ENCODE measurements at places on chromosomes 16 and 17.

DNA sequence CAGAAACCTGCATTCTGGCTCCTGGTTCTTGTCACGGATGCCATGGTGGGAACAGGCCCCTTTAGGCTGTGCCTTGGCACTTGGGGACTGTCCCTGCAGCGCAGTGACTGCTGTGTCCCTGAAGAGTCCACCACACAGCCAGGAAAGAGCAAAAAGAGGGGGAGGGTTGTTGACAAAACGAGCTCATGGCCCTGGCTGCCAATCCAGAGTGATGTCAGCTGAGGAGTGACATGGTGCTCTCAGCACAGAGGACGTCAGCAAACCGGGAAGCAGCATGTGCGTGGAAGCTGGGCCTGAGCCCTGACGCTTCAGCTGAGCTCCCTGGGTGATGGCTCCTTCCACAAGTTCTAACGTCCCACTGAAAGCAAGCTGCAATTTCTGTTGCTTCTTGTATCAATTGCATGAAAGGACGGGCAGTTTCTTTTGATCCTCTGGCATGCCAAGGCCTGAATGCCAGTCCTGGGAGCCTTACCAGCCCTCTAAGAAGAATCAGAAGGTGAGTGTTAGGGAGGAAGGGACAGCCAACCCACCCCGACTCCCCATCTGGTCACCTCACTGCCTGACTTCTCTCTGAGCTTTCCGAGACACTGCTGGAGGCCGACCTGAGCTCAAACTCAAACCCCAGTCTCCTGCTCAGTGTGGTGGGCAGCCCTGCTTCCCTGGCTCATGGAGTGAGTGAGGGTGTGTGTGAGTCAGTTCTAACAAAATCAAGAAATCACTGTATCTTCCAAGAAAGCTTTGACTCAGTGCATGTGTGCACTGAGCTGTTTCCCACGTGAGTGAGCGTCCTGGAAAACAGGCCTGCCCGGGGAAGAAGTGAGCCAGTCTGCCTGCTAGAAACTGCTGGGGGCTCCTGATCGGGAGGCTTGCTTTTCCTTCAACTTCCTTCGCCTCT lies 14.7 kb upstream of the WNT3 start:
- no peak for DNase-seq

DNA sequence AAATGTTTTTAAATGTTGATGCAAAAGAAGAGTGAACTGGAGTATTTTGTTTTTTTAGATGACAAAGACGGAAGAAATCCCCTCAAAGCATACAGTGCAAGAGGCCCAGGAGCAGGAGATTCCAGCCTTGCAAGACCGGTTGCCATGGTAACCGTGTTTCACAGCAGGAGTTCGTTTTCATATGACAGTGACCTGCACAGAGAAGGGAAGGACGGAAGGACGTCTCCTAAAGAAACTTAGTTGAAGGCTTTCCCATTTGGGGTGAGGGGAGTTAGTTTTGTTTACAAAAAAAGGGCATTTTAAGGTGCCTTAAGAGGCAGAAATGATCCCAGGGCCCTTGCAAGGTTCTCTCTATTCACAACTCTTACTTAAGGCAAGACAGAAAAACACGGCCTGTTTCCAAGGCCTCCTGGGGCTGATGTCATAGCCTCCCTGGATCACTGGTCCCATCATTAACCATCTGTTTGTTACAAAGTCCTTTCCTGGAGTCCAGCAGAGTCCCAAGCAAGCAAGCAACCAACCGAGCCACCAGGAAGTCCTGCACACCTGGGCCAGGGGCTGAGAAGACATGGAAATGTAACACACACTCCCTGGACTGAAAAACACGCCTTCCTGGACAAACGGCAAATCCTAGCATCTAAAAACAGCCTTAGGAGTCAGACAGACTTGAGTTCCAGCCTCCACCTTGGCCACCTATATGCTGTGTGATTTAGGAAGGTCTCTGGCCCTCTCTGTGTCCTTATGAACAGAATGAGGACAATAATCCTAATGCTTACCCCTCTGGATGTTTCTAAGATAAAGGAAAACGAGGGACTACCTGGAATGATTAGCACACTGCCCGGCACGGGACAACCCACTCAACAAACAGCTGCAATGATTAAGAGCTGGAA lies 30.3 kb upstream of the RPH3AL start:
- DNase-seq: no peak

DNA sequence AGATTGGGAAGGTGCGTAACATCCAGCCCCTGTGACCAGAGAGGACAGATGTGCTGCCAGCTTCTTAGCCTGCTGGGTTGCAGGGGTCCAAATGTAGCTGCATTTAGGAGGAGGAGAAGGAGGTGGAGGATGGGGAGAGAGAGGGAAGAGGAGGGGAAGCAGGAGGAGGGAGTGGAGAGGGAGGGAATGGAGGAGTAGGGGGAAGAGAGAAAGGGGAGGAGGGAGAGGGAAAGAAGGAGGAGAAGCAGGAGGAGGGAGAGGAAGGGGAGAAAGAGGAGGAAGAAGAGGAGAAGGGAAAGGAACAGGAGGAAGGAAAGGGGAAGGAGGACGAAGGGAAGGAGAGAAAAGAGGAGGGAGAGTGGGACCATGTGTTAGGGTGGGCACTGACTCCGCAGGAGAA lies 108.6 kb downstream of the ABCC12 start:
- DNase-seq: no peak

DNA sequence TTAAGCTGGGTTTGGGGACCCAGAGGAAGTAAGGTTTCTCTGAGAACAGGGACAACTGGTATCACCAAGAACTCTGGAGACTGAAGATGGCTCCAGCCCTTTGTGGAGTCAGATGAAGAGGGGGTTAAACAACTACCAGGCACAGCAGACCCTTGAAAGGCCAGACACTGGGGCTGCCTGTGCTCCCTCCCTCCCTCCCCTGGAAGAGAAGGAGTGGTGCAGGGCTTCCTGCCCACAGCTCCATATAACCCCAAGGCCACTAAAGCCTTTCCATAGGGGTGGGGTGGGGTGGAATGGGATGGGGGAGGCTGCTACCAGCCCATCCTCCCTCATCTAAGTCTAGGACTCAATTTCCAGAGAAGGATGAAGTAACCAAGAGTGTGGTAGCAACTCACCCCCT lies 66.7 kb downstream of the CCDC182 start:
- DNase-seq: no peak

GRCh38 chr16:49012961-49013726 lies 268.5 kb downstream of the CBLN1 start:
- no peak for DNase-seq

DNA sequence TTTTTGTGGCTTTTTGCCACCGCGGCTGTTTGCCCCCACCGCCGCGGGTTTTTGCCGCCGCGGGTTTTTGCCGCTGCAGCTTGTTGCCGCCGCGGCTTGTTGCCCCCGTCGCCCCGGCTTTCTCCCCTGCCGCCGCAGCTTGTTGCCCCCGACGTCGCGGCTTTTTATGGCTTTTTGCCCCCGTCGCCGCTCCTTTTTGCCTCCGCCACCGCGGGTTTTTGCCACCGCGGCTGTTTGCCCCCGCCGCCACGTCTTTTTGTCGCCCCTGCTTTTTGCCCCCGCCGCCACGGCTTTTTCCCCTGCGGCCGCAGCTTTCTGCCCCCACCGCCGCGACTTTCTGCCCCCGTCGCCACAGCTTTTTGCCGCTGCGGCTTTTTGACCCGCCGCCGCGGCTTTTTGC lies 149.5 kb downstream of the KCNJ18 start:
- no peak for DNase-seq

GRCh38 chr17:74836191-74836590 lies 23.5 kb downstream of the GRIN2C start:
- no peak for DNase-seq

DNA sequence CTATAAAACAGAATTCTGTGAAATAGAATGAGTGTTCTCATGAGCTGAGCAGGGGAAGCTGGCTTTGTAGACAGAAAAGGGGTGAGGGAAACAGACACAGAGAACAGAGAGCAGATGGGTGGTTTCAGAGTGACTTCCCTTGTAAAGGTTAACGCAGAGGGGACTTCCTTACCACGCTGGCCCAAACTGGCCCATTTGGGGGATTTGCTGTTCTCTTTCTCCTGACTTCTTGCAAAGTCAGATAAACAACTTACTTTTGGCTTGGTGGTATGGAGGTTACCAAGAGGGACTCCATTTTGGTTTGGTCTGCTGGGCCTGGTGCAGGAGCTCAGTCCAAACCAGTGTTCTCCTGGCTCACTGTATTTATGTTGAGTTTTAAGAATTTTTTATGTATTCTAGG lies 48.4 kb downstream of the SEC14L1 start:
- DNase-seq: no peak

DNA sequence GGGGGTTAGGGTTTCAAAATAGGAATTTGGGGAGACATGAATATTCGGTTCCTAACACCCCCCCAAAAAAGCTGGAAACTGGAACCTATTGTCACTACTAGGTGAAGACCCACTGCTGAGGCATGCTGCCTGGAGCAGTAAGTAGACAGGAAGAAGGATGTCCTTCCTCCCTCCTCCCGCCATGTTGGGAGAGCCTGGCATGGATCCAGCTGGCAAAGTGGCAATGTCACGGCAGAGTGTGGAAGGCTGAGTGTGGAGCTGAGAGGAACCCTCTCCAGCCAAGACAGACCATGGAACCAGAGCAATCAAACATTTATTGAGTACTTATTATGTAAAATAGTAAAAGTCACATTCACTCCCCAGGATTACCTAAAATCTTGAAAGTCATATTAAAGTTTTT lies 49.0 kb downstream of the CCDC182 start:
- DNase-seq: no peak

- no peak for DNase-seq
Observed at GRCh38 chr17:13036751-13037150, 18.9 kb upstream of the ELAC2 start.

DNA sequence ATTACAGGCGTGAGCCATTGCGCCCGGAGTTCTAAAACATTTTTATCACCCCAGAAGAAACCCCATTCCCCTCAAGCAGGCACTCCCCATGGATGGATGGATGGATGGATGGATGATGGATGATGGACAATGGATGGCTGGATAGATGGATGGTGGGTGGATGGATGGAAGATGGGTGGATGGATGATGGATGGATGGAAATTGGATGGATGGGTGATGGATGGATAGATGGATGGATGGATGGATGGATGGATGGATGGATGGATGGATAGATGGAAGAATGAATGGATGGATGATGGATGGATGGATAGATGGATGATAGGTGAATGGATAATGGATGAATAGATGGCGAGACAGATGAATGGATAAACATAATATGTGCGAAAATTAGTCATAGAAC lies 16.5 kb downstream of the PLA2G10 start:
- no peak for DNase-seq

DNA sequence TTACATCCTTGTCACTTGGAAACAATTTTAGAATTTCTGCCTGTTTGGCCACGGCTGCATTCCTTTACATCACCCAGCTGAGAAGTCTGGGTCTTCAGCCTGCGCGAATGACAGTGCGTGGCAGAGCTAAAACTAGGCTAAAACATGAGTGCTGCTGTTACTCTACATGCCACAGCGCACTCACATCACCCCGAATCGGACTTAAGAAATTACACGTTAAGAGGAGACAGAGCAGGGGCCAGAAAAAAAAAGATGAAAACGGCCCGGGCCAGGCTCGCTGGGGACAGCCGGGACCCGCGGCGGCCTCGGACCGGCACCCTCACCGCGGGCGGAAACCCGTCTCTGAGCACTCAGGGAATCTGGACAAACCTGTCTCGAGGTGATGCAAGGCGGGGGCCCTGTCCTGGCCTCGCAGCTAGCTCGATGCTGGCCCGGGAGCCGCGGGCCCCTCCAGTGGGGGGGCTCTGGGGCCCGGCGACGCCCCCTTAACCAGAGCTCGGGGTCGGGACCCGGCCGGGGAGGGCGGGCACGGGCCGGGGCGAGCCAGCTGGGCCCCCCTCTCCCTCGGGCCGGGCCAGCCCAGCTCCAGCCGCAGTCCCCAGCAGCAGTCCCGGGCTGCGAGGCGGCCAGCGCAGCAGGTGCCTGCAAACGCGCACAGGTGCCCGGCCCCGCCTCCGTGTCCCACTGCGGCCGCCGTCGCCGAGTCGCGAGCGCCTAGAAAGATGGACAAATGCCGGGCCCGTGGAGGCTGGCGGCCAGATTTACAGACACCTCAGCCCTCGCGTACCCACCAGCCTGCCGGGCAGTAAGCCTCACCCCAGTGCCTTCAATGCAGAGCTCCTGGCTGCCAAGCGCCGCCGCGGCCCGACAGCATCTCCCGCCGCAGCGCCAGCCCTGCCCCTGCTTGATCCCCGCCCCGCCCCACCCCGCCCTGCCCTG lies at the start of gene AKTIP:
Gene AKTIP (minus strand): TSS at position 879 of the 939 bp plus-strand sequence. CDS start 2,950 bp downstream, outside the sequence.
- no peak for DNase-seq

GRCh38 chr17:60091908-60092331 lies 13.2 kb upstream of the HEATR6 start:
- DNase-seq: no peak

GRCh38 chr17:16480995-16481394 lies 11.0 kb downstream of the LRRC75A start:
- no peak for DNase-seq

- no peak for DNase-seq
Observed at GRCh38 chr17:72724267-72724666, 368.2 kb downstream of the SLC39A11 start.

DNA sequence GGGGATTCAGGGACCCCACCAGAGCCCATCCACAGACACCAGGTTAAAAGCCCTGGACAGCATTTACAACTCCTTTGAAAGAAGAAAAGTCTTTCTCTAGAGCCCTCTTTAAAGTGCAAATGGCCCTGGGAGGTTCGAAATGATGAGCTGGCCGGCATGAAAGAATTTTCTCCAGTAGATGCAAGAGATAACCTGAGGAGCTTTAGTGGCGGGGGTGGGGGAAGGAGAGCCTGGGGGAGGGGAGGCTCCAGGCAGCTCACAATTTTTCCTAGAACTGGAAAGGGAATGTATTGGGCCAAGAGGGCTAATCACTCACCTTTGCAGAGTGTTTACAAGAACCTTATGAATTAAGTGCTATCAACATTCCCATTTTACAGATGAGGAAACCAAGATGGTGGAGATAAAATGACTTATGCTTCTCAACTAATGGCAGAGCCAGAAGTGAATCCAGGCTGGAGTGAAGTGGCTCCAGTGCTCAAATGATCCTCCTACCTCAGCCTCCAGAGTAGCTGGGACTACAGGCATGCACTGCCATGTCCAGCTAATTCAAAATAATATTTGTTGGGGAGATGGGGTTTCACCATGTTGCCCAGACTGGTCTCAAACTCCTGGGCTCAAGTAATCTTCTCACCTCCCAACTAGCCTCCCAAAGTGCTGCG lies 4.2 kb upstream of the CDH1 start:
- no peak for DNase-seq

GRCh38 chr16:84876873-84877606 lies 57.3 kb downstream of the CRISPLD2 start:
- DNase-seq: no peak

DNA sequence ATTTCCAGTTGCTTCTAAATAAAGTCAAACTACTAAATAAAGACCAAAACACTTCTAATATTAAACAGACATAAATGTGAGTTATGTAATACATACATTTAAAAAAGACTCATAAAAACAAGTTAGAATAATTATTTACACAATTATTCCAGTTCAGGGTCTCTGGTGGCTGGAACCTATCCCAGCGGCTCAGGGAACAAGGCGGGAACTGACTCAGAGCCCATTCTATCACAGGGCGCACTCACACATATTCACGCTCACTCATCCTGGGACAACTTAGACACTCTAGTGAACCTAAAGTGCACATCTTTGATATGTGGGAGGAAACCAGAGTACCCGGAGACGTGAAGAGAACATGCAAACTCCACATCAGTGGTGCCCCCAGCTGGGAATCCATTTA lies 25.0 kb downstream of the PLXDC1 start:
- DNase-seq: no peak
